SJCRH30 (cell line): ENCODE measurements at places on chromosomes 2 and 18.

- DNase-seq = no peak
These were observed 59.6 kb downstream of the LDLRAD4 start for GRCh38 chr18:13278062-13278630.

DNA sequence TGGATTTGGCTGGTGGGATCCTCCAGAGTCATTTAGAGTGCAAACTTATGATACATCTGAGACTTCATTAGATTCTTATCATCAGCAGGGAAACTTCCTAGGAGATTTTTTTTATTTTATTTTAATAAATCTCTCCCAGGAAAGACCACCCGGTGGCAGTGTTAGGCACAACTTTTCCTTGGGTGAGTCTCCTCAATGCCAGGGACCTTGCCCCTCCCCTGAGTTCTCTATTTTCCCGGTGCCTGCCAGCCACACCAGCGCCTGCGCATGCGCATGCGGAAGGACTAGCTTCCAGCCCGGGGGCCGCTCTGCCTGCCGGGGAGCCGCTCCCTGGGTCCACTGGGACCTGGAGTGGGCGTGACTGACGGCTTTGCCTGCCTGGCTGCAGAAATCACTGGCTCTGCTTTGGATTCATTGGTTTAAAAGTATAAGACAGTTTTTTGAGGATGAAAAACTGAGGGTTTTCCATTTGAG lies 86.6 kb downstream of the TMEM182 start:
- DNase-seq = peak; percentile 75

DNA sequence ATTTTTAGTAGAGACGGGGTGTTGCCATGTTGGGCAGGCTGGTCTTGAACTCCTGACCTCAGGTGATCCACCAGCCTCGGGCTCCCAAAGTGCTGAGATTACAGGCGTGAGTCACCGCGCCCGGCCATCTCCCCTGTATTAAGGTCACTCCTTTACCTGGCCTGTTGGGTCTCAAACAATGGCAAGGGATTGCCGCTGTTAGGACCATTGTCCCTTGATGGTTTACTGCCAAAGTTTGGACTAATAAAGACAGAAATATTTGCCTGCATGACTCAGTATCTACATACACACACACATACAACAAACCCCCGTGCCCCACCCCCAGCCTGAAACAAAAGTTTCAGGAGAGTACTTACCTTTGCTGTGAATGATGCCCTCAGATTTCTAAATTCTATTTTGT lies 16.5 kb downstream of the PARD3B start:
- DNase-seq = no peak

GRCh38 chr2:168798076-168798887 lies 4.2 kb upstream of the NOSTRIN start:
- DNase-seq = peak; percentile 48

- no peak for DNase-seq
These were observed 476.1 kb upstream of the SOX11 start for GRCh38 chr2:5215989-5216607.

GRCh38 chr2:105371156-105371555 lies 27.7 kb downstream of the FHL2 start:
- DNase-seq = no peak

GRCh38 chr2:144358979-144359541 lies 160.9 kb downstream of the ZEB2 start:
- no peak for DNase-seq

DNA sequence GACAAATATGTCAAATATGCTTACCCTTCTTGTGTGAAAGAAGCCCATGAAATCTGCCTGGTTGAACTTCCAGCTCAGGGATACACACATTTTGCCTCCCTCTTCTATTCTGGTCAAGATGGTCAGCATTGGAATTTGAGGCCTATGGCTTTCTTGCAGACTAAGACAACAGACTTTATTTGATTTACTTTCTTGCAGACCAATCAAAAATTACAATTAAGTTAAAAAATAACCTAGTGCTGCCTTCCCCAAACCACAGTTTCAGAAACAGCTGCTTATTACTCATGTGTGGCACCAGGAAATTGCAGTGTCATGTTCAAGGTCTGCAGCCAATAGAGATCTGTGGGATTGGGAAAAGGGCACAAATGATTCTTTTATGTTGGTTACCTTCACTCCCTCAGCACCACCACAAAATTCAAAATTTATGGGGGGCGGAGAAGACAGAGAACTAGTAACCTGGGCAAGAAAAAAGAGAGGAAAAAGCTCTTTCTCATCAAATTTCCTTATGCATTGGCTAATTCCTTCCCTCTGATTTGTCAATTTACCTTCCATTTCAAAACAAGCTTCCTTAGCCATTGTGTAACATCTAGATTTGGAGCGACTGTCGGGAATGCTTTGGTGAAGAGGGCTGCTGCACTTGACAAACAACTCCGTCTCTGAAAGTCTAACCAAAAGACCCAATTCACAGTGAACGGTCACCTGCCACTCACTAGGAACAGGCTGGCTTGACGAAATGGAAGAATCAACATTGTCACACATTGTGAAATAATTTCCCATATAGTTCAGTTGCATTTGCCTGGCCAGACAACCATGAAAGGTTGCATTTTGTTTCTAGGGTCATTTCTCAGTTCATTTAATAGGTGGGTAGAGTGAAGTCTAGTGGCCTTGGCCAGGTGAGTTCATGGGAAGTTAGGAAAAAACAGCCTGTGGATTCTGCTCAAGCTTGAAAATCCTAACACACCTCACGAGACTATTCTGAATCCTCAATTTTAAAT lies 100.4 kb upstream of the FZD5 start:
- peak; percentile 44 for DNase-seq

DNA sequence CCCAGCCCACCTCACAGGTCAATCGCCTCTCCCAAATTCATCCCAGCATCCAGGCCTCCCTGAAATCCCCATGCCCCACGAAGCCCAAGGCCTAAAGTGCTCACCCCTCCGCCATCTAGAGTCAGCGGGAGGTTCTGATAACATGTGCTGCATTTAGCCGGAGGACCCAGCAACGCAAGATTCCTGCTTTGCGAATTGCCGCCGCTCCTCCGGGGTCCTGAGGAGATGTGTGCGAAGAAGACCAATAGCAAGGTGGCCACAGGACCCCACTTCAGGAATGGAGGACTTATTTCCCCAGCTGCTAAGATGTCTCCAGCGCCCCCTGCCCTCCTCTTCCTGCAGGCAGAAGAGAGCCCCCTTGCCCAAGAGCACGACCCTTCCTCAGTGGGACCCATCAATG lies 120.8 kb upstream of the GLI2 start:
- no peak for DNase-seq

GRCh38 chr18:13541621-13542519 lies 184.5 kb downstream of the FAM210A start:
- no peak for DNase-seq

DNA sequence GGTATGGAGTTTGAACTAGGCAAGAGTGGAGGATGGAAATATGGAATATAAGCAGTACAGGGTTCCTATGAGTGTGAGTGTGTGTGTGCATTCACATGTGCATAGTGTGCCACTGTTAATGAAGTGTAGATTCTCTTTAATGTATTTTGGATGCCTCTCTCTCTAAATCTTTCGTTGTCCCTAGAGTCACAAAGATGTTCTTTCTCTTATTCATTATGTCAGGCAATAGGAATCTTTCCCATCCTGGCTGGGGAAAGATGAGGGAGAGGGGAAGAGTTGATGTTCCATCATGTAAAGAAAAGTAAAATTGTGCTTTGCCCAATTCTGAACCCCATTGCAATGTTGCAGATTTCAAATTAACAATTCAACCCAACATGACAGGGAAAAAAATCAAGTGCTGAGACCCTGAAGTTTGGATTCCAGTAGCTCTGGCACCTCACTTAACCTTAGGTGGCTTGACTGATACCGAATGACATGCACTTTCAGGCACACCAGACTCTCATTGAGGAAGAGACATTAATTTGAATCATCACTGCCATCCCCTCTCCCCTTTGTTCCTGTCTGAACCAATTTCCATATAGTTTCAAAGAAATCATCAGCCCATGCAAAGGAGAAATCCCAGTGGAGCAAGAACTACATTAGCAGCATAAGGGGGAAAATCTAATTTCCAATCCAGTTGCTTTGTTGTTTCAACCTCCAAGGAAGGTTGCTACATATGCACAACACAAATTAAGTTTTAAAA lies 28.0 kb downstream of the KLF7 start:
- DNase-seq = no peak

- DNase-seq = no peak
These were observed 297.4 kb upstream of the MGAT5 start for GRCh38 chr2:133956434-133956935.

DNA sequence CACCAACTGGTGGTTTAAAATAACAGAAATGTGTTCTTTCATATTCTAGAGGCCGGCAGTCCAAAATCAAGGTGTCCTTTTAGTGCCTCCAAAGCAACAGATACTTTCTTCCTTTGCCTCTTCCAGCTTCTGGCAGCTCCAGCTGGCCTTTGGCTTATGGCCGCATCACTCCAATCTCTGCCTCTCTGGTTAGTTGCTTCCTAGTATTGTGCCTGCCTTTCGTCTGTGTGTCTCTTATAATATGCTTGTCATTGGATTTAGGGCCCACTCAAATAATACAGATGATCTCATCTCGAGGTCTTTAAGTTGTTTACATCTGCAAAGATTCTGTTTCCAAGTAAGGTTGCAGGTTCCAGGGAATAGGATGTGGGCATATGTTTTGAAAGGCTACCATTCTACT lies 855.2 kb upstream of the ID2 start:
- no peak for DNase-seq

- DNase-seq = no peak
These were observed 1.0 kb upstream of the ANKRD62 start for GRCh38 chr18:12092398-12093229.

DNA sequence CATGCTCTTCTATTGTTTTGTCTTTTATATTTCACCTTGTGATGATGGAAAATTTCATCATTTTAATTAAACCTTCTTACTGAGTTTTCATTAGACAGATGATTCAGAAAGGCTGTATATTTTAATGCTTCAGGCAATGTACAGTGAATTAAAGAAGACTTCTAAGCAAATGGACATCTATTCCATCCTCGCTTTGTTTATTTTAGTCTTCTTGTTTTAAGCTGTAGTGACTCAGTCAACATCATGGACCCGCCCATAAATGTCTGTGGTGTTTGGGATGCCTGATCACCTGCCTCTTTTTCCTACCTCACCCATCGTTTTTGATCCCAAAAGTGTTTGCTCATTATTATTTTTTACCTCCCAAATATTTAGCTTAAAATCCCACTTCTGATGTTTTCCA lies 43.1 kb downstream of the KYNU start:
- no peak for DNase-seq
